COR-L47 (cell line): ENCODE measurements at places on chromosomes 3 and 15.
A peak's percentile ranks its signal among the peaks of the same experiment; 100 is the strongest.

GRCh38 chr3:127535106-127535785, 55.3 kb downstream of the TPRA1 start:
- DNase-seq, result no peak

- no peak for DNase-seq
Measured at GRCh38 chr15:46732060-46732459, 985.2 kb upstream of the SEMA6D start.

GRCh38 chr3:34024447-34025240, 226.2 kb downstream of the PDCD6IP start:
- DNase-seq, result no peak

DNA sequence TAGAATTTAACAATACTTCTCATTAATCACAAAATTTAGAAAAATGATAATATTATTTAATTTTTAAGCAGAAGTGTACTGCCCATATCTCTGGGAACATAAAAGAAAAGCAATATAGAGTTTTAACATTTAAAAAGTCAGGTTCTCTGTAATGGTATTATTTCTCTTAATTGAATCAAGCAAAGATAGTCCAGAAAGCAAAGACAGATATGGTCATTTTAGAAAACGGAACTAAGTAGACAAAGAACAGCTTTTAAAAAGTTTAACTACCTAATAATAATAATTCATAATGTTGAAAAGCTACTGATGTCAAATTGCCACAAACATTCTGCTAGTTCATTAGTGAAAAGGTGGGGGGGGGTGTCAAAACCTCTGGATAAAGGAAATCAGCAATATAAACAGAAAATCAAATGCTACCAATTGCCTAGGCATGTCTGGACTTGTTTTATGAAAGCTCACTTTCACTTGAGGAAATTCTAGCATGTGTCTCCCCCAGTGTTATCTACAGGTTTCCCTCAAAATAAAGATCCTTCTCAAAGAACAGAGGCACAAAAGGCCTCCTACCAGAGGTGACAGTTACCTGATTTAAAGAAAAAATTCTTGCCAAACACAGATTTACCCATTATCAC, 1.7 kb downstream of the ZMAT3 start:
- peak; percentile 41 for DNase-seq

GRCh38 chr15:79978260-79978654, 7.3 kb upstream of the BCL2A1 start:
- DNase-seq, result no peak

DNA sequence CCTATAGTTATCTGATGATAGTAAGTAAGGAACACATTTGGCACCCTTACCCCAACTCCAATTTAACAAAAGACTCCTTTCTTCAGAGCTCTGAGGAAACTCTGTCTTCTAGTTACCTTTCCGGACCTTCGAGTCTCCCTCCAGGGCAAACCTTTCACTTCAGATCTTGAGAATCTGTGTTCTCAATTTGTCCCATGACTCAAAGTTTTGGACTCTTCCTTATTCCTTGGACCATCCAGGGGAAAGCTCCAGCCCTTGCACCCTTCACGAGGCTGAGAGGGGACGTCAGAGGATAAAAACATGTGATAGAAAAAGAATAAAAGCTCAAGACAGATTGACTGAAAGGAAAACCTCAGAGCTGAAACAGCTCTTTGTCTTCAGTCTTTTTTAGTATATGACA, 76.9 kb downstream of the CTNNB1 start:
- DNase-seq, result no peak

DNA sequence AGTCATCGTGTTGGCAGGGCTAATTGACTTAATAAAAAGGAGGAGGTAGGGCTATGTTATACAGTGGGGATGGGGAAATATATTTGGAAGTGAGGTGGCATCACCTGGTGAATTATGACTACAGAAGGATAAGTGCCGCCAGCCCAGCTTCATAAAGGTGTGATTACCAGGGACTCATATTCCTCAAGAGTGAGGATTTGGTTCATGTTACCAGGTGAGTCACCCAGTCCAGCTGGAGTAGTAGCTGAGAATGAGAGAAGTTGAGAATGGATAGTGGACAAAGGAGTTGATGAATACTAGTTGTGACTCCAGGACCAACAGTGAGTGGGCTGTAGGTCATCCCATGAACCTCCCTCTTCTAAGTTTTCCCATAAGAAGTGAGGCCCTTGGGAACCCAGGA, 143.0 kb upstream of the GALNT15 start:
- no peak for DNase-seq

DNA sequence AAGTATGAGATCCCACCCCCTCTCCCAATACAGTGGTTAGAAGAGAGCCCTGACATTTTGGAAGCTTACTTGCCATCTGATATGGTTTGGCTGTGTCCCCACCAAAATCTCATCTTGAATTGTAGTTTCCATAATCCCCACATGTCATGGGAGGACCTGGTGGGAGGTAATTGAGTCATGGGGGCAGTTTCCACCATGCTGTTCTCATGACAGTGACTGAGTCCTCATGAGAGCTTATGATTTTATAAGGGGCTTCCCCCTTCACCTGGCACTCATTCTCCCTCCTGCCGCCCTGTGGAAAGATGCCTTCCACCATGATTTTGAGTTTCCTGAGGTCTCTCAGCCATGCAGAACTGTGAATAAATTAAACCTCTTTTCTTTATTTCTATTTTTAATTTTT, 28.8 kb upstream of the HES1 start:
- no peak for DNase-seq

- DNase-seq, result no peak
Measured at GRCh38 chr3:177596248-177596815, 399.1 kb upstream of the TBL1XR1 start.

DNA sequence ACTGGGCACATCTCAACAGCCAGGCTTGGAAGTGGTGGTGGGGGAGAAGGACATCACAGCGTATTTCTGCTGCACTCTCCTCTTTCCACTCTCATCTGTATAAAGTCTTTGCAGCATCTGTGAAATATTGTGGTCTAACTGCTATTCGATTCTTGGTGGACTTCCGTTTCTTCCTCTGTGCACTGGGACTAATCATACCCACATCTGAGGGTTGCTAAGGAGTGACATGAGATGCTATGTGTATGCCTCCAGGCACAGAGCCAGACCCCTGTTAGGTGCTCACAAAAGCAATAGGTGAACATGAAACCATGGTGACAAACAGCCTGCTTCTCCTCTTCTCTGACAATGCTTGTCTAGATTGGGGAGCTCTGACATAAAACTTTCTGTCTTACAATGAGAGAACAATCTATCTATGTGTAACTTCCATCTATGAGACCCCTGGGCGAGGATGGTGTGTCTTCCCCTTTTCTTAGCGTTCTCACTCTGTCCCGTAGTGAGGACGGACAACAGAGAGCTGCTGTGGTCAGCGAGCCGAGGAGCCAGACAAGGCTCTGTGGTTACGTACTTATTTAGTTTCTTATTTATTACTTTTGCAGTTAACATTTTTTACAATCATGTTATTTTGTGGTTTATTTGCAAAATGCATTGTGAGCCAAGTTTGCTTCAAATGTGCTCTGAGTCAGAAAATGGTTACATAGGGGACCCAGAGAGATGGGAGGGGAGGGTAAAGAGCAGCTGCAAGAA, 196.7 kb upstream of the TPRG1 start:
- DNase-seq, result no peak

DNA sequence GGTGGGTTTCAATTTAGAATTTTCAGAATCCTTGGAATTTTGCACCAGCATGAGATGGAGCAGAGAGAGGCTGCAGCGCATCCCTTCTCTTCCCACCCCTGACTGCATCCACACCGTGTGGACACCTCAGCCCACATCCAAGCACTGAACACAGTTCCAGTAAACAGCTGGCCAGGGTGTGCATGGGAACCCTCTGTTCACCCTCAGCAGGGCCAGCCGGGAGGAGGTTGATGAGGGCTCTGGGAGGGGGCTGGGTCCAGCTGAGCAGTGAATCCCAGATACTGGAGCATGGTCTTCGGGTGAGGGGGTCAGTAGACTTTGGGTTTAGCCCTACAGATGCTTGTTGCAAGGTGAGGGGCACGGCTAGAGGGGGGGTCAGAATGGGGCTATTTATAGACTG, 85.8 kb downstream of the RPLP1 start:
- DNase-seq, result no peak

DNA sequence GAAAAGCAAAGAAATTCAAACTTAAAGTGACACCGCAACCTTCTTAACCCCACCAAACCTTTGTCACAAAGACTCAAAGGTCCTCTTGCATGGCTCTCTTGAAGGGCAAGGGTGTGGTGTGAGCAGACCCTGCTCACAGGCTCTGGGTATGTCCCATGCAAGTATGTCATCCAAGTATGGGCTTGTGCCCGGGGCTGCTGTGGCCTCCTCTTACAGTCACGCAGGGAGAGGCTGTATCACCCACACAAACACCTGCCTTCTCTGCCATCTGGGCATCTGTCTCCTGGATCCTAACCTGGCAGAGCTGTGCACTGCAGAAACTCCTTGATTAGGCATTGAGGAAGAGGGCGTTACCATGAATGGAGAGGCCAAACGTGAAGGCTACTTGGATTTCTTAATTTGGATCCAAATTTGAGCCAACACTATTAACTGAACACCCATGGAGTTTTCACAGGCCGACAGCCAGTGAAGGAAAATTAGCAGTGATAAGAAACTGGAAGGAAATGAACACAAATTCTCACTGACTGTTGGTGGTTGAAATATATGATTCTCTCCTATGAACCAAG, 146.6 kb downstream of the DUT start:
- DNase-seq, result no peak

DNA sequence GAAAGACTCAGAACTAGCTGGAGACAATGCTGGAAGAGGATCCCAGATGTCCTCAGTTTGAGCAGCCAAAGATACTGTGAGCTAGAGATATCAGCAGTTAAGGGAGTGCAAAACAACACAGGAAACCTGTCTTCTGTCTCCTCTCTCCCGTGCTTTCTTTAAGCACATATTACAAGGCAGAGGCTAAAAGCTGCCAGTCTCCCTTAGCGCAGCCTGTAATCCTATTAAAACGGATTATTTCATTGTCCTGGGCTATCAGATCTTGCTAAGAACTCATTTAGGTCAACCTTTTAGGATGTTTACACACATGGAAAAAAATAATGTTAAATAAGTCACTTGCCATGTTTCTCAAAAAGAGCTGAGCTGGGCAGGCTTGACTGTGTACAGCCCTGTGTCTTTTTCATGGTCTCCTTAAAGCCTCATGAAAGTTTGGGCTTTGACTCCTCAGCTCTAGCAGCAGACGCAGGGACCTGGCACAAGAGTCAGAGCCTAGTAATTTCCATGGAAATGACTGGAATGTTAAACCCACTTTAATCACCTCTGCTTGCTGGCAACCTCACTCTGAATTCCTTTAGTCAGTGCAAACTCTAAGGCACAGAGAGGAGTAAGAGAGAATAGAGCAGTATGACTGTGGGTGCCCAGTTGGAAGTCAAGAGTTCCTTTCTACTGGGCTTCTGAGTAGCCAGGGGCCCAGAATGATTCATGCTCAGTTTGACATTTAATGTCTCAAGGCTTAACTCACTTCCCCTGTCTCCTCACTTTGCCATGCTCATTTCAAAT, 491.9 kb downstream of the NTRK3 start:
- DNase-seq, result no peak
